ENCODE measurements at places on chromosomes 11 and 22.

DNA sequence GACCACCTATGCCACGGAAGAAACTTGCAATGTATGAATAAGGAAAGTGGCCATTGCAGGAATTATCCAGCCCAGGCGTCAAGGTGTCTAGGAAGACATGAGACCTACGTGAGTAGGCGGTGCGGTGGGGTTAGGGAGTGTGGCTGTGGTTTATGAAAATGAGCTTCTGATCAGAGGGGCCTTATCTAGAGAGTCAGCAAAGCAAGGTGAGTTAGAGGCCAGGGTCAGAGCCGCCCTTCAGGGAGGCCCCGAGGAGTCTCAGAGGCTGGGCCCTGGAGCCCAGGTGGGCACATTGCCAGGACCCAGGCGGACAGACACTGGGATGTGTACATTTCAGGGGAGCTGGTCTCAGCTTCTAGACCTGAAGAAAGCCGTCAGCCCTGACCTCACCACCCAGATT is 13.8 kb upstream of the LINC01488 start:
- DNase-seq = no peak

DNA sequence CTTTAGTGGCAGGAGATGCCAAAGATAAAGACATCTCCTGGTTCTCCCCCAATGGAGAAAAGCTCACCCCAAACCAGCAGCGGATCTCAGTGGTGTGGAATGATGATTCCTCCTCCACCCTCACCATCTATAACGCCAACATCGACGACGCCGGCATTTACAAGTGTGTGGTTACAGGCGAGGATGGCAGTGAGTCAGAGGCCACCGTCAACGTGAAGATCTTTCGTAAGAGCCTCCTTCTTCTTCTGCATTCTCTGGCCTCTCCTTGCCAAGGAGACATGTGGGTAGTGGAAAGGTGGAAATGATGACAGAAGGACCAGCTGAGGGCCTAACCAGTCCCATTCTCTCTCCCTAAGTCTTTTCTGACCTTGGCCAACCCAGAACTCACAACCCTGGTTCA is 110.1 kb upstream of the TTC12 start:
- no peak for DNase-seq

DNA sequence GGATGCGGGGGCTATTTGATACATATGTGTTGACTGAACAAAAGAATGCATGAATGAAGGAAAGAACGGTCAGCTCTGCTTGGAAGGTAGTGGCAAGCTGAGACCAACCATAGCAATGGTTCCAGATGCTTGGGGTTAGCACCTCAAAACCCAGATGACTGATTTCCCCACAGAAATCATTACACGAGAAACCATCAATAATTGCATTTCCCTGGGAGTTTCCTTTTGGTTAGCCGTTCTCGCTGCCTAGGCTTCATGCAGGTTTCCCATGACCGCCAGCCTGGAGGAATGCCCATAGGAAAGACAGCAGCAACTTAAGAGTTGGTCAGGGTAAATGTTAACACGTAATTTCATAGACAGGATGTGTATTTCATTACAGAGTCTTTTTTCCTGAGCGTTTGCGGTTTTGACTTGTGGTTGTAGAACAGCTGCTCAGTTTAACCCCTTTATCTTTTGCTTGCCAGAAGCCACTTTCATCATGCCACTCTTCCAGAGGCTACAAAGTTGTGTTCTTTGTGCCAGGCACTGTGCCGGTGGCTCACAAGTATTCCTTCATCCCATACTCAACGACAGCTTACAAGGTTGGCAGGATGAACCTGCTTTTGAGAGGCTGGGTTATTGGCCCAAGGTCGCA is 2.8 kb downstream of the IL17RA start:
- no peak for DNase-seq

DNA sequence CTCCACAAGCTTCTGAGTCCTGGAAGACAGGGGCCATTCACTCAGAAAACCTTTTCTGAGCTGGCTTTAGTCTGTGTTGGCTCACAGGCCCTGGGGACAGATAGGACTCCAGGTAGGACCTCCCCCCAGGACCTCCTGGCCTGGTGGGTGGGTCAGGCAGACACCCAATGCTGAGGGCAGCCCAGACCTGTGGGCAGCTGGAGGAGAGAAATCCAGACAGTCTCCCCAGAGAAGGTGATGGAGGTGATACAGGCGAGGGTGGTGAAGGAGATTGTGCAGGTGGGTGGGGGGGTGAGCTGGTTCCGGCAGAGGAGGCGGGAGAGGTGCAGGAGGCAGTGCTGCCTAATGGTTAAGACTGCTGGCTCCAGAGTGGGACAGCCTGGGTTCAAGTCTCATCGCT is 15.6 kb downstream of the LRRC32 start:
- DNase-seq = no peak

GRCh38 chr11:115576606-115577380 is 72.6 kb upstream of the CADM1 start:
- DNase-seq = no peak

DNA sequence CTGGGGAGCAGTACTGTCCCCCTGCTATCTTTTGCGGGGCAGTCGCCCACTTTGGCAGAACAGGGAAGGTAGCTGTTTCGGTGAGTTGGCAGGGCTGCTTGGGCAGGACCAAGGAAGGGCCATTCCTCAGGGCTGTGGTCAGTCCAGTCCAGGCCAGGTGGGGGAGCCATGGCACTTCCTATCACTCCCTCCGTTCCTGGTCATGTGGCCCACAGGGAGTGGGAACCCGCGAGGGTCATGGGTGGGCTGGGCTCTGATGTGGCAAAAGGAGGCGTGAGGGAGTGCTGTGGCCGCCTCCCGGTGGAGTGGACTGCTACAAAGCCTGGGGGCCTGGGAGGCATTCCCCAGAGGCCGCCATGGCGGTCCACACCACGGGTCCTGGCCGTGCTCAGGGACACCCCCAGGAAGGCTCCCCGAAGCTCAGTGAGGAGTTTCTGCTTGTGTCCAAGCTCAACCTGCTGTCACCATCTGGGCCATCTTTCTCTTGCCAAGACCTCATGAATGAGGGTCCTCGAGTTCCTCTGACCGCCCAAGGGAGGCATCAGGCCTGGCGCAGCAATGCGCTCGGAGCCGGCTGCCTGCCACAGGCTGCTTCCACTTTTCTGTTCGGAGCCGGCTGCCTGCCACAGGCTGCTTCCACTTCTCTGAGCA is 11.9 kb downstream of the CHID1 start:
- DNase-seq = no peak

DNA sequence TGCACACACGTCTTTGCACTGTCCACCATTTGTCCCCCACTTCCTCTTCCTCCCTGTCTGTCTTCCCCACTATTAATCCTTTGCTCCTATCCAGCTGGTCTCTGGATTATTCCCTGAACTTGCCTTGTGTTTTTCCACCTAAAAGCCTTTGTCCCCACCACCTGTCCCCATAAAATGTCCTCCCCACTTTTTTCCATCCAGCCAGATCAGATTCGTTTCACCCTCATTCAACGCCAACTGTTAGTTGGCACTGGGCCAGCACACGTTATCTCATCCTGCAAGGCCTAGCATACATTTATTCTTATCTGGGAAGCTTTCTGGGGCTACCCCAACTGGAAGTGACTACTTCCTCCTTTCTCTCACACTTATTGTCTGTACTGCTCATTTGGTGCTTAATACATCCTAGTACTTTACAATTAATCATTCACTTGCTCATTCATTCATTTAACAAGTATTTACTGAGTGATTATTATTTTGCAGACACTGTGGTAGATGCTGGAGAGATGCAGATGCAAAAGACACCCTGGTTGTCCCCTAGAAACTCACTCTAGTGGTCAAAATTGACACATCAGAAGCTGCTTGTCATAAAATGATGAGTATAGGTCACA is 96.2 kb downstream of the RASSF10 start:
- no peak for DNase-seq

DNA sequence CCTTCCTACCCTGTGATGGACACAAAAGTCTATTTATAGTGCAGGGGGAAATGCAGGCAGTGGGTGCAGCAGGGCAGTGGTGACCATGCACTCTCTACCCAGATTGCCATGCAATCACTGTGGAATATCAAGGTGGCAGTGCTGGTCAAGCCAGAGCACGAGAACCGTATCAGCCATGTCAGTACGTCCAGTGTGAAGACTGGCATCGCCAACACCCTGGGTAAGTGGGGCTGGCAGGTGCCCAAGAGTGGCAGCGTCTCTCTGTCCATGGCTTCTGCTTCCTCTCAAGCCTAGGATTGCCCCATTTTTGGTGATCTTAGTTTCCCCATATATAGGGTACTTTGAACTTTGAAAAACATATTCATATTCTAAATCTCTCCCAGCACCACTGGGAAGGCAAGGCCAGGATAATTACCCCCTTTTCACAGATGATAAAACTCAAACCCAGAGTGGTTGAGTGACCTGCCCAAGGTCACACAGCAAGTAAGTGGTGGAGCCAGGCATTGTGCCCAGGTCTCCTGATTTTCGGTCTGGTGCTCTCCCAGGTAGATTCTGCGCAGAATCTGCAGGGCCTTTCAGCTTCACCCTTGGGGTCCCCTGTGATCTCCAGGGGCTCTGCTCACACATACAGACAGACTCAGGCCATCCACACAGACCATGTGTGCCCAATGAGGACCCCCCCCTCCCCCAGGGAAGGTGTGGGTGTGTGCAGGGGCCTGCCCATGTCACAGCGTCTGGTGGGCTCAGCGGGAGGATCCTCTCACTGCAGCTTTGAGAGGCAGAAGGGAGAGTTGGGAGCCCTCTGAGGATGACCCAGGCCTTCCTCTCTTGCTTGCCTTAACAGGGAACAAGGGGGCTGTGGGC is 7.1 kb downstream of the INPPL1 start:
- DNase-seq = no peak

DNA sequence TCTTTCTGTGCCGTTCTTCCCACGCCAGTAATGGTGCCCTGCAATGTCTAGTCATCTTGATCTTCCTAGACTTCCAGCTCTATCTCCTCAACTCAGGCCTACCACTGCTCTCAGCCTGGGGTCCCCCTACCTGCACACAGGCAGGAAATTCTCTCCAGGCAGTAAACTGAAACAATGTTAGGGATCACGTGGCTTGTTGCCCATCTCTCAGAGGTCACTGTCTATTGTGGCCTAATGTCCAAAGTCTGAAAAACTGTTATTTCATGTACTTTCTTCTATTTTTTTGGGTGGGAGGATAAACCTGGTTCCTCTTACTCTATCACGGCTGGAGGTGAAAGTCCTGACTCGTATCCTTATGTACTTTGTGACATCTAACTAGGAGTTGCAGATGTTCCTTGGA is 59.1 kb downstream of the CCDC34 start:
- no peak for DNase-seq

GRCh38 chr22:19016081-19016766 is 80.1 kb upstream of the PRODH start:
- DNase-seq = no peak

DNA sequence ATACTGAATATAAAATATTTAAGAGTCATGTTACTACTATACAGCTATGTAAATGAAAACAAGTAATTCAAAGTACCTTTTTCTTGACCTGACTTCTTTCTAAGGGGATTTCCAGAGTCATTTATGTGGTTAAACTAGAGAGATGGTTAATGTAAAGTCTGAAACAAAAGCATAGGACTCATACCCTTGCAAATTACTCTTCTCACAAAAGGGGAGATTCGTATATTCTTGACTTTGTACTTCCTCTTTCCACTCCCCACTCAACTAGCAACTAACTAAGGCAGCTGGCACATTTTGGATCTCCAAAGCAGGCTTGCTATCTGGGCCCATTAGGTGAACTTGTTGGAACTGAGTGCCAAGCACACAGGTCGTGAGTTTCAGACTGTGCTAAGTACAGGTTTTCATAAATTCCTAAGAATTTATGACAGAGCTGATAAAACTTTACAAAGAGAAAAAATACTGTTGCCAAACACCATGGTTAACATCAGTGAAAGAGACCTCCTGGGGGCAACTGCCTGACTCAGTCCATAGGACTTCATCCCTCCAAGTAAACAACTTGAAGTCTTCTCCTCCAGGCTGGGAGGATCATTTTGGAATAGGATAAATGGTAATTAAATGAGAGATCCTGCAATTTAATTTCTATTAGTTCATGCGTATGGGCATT is 77.0 kb upstream of the DDI1 start:
- no peak for DNase-seq

- DNase-seq = peak; percentile 58
Observed at GRCh38 chr11:1050581-1051355, 14.2 kb upstream of the MUC6 start.

DNA sequence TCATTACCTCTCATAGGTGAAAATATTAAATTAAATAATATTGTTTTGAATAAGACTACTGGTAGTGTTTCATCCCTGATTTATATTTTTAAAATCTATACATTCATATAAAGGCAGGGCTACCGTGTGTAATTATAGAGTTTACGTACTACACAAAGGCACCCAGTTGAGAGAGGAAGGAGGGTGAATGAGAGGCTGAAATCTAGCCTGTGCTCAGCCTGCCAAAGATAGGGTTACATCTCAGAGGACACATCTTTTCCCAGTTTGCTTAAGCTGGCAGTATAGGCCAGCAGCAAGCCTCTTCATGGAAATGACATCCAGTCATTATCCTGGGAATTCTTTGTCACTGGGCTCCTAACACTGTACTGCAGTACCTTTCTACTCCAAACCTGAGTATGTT is 7.5 kb upstream of the B3GNT6 start:
- DNase-seq = no peak

- no peak for DNase-seq
Observed at GRCh38 chr22:31584804-31585160, 77.2 kb downstream of the PISD start.

- DNase-seq = no peak
Observed at GRCh38 chr11:10742460-10743208, 8.4 kb upstream of the CTR9 start.

DNA sequence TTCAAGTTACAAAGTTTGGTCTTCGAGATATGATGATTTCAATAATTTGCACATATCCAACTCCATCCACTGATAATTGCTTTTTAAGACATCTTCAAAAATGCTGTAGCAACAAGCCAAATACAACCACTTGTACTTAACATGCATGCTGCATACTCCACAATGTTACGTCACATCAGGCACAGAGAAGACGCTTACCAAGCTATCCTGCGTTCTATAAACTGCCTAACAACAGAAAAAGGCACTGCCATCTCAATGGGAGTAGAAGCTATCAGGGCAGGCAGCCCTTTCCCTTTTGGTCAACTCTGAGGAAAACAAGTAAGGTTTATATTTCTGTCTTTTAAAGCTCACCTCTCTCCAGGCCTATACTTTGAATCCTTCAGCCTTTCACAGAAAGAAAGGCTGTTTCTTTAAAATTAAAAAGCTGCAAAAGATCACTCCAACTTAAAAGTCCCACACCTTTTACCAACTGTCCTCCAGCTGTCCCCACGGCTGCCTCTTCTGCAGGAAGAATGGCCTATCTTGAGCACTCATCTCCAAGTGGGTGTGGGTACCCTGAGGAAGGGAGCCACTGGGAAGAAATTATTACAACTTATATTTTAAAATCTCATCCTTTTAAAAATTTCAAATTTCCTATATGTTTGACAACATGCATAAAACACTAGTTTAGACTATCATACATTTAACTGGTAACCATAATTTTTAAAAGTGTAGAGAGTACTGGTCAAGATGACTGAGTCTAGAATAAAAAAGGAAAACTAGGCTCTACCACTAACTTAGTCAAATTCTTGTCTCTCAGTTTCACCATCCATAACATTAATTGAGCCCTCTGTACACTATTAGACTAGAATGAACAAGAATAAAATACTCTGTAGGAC is 14.5 kb downstream of the PHF21A start:
- no peak for DNase-seq

- no peak for DNase-seq
Observed at GRCh38 chr11:122270535-122270934, 154.5 kb upstream of the BLID start.

All from CD8-positive, alpha-beta T cell (primary cell).